ENCODE measurements at places on chromosomes 1 and 21. TPM values are rescaled to one million over a fixed set of nuclear protein-coding genes. Genes with fewer than 3 reads are reported as not detected.

DNA sequence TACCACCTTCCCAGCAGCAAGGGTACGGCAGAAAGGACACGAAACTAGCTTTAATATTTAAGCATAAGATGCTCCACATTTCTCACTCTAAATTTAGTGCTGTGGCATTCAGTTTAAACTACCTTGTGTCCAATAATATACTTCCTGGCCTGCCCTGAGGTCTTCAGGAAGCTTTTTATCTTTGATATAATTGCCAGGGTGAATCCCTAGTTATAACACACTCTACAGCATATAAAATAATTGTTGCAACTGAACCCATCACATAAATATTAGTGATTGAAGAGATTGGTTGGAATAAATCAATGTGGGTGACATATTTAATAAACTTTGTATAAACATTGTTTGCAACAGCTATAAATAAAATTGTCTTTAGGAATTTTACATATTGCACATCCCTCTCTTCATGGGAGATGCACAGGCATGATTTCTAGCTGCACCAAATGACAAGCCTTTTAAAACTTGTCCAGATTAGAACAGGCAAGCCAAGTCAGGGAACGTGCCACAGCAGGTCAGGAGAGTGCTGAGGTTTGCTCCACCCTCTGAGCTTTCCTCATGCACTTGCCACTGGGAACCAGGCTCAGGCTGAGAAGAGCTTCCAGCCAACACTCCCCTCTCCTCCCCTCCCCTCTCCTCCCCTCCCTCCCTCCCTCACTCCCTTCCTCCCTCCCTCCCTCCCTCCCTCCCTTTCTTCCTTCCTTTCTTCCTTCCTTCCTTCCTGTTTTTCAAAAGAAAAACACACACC lies 623.2 kb upstream of the PKN2 start:
- DNase-seq = no peak

- DNase-seq = no peak
These were observed 16.8 kb upstream of the CNTN2 start for GRCh38 chr1:205026181-205026580.

DNA sequence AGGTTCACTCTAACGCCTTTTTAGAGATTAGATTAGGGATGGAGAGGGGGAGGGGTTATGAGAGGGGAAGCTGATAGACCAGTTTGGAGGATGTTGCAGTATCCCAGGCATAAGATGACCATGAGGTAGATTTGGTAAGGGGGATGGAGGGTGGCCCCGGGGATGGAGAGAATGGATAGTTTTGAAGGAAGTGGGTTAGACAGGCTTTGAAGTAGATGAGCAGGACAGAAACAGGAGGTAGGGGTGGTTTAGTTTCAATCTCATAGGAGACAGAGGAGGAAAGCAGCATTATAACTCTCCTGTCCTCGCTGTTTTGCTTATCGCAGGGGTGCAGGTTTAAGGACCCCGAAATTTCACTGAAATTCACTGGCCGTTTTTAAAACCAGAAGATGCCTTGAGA lies 11.8 kb downstream of the UBIAD1 start:
- DNase-seq = no peak

DNA sequence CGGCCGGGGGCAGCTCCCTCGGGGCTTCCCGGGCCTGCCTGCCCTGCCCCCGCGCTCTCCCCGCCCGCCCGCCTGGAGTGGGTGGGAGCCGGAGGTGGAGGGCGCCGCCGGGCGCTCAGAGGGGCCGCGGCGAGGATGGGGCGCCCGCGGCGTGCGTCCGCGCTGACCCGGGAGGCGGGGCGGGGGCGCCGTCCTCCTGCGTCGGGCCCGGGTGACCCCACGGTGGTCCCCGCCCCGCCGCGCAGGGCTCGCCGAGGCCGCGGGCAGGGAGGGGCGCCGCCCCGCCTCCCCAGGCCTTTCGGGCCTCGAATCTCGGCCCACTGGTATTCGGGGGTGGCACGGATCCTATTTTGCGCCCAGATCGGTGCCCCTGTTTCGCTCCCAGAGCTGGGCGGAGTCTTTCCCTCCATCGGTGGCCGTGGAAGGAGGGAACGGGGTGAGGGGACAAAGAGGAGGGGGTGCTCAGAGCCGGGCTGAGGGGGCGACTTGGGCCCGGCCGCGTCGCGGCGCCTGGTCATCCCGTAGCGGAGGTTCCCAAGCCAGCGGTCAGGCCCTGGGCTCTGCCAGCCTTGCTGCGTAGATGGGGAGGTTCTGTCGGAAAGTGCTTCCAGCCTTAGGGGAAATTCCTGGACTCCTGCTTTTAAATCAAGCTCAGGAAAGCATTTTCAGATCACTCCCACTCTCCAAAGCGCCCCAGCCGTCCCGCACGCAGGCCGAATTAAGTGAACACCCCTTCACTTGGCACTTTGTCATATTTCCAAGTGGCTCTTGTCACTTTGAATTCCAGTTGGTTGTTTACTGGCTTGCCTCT lies 545 bp downstream of the PATJ start:
- DNase-seq = peak; percentile 66

- no peak for DNase-seq
These were observed 132.3 kb downstream of the CCDC185 start for GRCh38 chr1:223525546-223525945.

DNA sequence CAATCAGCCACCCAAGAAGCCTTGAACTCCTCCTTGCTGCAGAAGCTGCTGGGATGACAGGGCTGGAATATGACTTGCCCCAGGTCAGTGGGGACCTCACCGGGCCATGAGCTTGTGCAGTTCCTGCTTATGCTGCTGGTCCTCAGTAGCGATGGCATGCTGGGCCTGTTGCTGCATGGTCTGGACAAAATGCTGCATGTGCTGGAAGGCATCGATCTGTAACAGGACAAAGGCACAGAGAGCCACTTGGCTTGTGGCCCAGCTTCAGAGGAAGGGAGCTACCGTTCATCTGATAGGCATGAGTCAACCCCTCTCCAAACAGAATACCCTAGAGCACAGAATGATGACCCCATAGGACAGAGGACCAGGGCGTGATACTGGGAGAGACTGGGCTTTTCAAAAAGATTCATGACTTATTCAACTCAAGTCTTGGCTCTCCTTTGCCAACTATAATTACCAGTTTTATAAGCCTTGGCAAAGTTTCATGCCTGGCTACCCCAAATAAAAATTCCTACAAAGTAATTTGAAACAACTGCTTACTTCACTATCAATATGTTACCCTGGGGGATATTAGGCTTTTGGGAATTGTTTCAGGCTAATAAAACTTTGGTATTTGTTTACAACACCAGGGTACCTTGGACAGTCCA lies 34.7 kb upstream of the EXOSC10 start:
- DNase-seq = no peak

DNA sequence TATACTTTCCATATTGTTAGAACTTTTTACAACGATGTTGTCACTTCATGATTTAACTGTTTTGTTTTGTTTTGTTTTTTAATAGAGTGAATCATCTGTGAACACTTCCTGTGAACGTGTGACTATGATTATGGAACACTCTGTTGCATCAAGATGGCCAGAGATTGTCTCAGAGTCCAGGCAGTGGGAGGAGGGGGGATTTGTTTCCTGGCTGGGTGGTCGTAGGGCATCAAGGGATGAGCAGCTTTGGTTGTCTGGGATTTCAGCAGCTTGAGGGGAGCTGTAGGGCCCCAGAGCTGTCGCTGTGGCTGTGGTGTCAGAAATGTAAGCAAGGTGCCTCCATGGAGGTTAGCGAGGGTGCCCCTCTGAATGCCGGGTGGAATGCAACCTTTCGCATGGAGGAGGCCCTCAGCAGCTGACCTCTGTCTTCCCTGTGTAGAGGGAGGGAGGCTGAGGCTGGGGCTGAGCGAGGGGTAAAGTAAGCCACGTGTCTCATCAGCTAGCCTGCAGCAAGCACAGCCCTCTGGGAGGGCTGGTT lies 21.4 kb downstream of the NEK2 start:
- DNase-seq = peak; percentile 46

DNA sequence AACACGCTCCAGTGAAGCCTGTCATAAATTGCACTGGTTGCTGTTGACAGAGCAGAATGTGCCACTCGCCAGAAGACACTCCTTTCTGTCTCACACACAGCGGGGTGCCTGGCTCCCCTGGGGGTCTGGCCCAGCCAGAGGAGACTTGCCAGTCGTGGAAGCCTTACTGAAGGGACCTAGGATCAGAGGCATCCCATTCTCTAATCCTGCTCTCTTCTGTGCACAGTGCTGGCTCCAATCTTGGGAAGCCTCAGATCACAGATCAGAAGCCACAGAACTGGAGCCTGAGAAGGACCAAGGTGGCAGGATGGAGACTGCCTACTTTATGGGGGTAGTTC lies 1.4 kb downstream of the SLC9A1 start:
- no peak for DNase-seq

DNA sequence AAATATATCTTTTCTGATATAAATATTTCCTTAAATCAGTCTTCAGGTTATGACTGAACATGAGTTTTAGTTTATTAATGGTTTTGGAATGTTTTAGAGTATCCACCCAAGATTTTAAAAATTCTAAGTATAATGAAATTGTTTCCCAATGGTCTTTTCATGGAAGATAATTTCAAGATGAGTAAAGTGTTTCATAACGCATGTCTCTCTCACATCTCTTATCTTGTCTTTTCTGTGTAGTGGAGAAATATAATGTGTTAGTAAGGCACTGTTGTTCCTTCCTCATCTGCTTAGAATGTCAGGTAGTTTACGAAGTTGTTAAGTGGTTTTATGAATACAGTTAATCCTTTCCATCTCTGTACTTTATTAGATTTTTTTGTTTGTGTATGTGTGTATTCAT lies 49.6 kb downstream of the PLA2G4A start:
- DNase-seq = no peak

DNA sequence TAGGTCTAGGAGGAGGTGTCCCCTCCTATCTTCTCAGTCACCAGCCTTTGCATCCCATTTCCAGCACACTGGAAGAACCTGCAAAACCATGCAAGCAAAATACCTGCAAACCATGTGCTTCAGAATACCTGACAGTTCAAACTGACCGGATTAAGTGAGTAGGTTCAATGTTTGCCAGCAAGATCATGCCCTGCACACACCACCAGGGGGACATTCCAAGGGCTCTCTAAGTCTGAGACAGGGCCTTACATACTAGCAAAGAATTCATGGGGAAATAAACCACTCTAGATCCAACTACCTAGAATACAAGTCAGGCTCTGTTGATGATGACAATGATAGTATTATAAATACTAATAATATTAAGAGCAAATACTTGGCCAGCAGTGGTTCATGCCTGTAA lies 27.6 kb downstream of the INPP5B start:
- DNase-seq = no peak

- no peak for DNase-seq
These were observed 166.0 kb downstream of the COL11A1 start for GRCh38 chr1:102942324-102942723.

- no peak for DNase-seq
These were observed 10.0 kb downstream of the NBPF3 start for GRCh38 chr1:21449906-21450305.

DNA sequence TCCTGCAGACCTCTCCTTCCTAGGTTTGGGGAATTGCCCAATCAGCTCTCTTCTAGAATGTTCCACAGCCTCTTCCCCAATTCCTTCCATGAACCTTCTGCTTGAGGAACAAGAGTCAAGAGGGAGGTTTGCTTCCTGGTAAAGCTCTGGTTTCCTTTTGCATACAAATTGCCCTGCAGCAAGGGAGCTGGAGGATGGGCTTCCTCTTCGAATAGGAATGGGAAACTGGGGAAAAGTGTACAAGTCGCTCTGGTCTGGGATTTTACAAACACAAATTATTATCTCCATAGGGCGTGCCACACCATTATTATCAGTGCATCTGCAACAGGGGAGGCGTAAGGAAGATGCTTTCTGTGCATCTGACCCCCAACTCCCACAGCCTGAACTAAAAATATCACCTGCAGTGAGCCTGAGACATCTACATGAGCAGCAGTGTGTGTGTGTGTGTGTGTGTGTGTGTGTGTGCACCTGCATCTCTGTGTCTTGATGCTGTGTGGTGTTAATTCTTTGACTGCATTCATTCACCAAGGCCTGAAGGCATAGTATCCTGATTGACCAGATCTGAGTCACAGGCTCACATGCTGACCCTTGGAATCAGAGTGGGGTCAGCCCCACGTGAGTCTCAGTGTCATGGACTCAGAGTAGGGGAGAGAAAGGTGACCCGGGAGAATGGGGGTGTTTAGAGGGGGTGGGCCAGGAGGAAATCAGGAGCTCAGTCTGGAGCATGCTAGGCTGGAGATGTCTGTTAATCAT lies 272.9 kb downstream of the KAZN start:
- DNase-seq = no peak

DNA sequence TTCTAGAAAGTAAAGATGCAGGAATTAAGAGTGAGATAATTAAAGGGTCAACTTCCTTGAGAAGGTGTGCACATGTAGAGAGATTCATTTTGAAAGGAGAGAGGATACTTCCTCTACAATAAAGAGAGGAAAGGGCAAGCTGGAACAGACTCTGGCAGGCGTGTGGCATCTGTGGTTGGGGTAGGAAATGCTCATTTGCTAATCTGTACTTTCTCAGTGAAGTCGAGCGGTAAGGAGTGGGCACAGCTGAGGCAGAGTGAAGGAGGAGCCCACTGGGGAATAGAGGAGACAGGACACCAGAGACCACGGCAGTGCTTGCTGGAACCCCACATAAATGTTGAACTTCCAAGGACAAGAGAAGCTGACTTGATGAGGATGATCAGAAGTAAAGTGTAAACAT lies 49.1 kb downstream of the PCSK9 start:
- no peak for DNase-seq

- no peak for DNase-seq
These were observed 73.3 kb upstream of the RALGPS2 start for GRCh38 chr1:178651742-178652141.

DNA sequence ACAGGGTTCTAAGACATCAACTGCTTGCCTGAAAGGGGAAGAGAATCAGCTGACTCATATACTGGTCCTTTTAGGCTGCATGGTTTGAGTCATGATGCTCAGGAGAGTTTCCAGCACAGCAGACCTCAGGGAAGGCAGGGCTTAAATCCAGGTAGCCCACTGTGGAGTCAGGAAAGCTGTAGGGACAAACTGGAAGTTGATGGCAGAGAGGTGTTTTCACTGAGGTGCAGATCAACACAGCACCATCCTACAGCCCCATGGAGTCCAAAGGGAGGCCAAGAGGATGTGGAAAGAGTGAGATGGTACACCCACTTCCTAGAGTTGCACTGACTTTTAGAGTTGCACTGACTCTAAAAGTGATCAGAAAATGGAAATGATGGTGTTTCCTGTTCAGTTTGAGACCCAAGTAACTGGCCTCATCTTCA lies 252.4 kb upstream of the DUSP10 start:
- no peak for DNase-seq

KLHDC7A gene
- not detected for total RNA-seq

KRTAP12-3 gene
- total RNA-seq = not detected

E2F2 gene
- 0.42 TPM for total RNA-seq

VAV3 gene
- total RNA-seq = 7.2 TPM

METTL25B gene
- 20.7 TPM for total RNA-seq

JAM2 gene
- total RNA-seq = 20.1 TPM

LRRN2 gene
- total RNA-seq = 6.8 TPM

TLR5 gene
- total RNA-seq = 20.9 TPM

DIO1 gene
- total RNA-seq = not detected

PDE4B gene
- 24.5 TPM for total RNA-seq

ZBTB21 gene
- total RNA-seq = 21.8 TPM

OR10J5 gene
- not detected for total RNA-seq

OR2AJ1 gene
- total RNA-seq = not detected

DNAJC28 gene
- 1.2 TPM for total RNA-seq

EPHB2 gene
- total RNA-seq = 16.6 TPM
